ENCODE measurements at places on chromosomes 7 and 10. TPM values are rescaled to one million over a fixed set of nuclear protein-coding genes. Genes with fewer than 3 reads are reported as not detected.

DNA sequence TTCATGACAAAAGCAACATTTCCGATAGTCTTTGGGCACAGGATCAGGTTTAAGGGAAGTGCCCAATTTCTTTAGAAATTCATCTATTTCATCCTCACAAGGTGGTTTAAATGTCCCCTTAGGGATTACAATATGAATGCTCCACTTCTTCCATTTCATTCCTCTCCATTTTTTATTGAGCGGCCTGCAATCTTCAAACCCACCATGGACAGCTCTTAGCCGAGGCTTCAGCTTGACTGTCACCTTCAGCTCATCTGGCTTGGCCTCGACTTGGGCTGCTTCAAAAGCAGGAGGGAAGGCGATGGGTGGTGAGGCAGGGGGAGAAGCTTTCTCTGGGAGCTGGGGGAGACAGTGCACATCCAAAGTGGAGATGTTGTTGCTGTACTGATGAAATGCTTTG lies 123.2 kb downstream of the GALNT11 start:
- H3K27me3 ChIP-seq: no peaks in the 10 kb centered on the region
- H3K36me3 ChIP-seq: peaks cover 59% of the 10 kb centered on the region
- DNase-seq: no peak

- no peaks in the 10 kb centered on the region for H3K4me1 ChIP-seq
- no peaks in the 10 kb centered on the region for H3K36me3 ChIP-seq
- no peak for DNase-seq
- H3K27ac ChIP-seq: no peak overlapping the region
- H3K4me3 ChIP-seq: no peak overlapping the region
Measured at GRCh38 chr10:7561216-7561893, 105.4 kb downstream of the ITIH5 start.

MAT1A gene
- total RNA-seq: 2.9 TPM

ASAH2B gene
- total RNA-seq: 6.3 TPM

GRCh38 chr10:102635377-102635776 lies 8.9 kb upstream of the TRIM8 start:
- peaks cover 22% of the 10 kb centered on the region for H3K4me1 ChIP-seq
- no peaks in the 10 kb centered on the region for H3K27me3 ChIP-seq
- no peak for DNase-seq
- no peak overlapping the region for H3K4me3 ChIP-seq

RABGEF1 gene
- total RNA-seq: 18.0 TPM

CNNM1 gene
- 0.57 TPM for total RNA-seq

DNA sequence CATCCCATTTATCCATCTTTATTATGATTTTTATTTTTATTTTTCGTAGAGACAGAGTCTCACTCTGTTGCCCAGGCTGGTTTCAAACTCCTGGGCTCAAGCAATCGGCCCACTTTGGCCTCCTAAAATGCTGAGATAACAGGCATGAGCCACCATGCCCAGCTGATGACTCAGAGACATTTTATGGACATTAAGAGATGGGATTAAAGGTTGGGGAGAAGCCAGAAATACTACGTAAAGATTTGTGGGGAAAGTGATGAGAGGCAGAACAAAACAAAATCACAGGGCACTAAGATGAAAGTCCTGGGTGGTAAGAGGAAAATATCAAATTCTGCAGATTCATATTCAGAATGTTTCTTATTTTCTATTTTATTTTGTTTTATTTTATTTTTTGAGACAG lies 7.6 kb downstream of the WNT8B start:
- no peaks in the 10 kb centered on the region for H3K4me1 ChIP-seq
- H3K27ac ChIP-seq: no peak overlapping the region
- DNase-seq: no peak

GRCh38 chr7:45892407-45893035 lies 4.2 kb downstream of the IGFBP1 start:
- DNase-seq: no peak
- H3K4me3 ChIP-seq: no peak overlapping the region
- no peaks in the 10 kb centered on the region for H3K36me3 ChIP-seq
- peaks cover 34% of the 10 kb centered on the region for H3K27me3 ChIP-seq
- no peak overlapping the region for H3K27ac ChIP-seq

CCDC7 gene
- 0.74 TPM for total RNA-seq

- no peak overlapping the region for H3K4me3 ChIP-seq
- H3K27ac ChIP-seq: no peak overlapping the region
- DNase-seq: no peak
- no peaks in the 10 kb centered on the region for H3K36me3 ChIP-seq
Measured at GRCh38 chr10:17779784-17780183, 27.8 kb downstream of the TMEM236 start.

FRMPD2 gene
- total RNA-seq: 0.07 TPM
